Left cardiac atrium (tissue), 4 donors: ENCODE measurements at places on chromosomes 12 and 14. TPM values are rescaled to one million over a fixed set of nuclear protein-coding genes. Genes with fewer than 3 reads are reported as not detected.
A peak's percentile ranks its signal among the peaks of the same experiment; 100 is the strongest.

DNA sequence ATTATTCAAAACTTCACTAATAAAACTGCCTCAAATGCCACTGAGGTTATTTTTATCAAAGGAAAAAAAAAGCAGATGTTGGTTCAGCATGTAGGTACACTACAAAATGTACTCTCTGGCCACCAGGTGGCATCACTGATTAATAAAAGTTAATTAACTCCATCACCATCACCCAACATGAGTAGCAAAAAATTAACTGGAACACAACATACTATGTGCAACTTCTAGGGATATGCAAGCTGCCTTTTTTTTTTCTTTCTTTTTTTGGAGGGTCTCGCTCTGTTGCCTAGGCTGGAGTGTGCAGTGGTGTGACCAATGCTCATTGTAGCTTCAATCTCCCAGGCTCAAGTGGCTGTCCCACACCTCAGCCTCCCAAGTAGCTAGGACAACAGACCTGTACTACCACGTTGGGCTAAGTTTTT lies 43.8 kb upstream of the NR2C1 start:
- DNase-seq: peak; percentile 73

The AHSA1 gene
- 109 TPM for total RNA-seq

GRCh38 chr12:121093487-121093891 lies 39.2 kb upstream of the P2RX7 start:
- no peak for DNase-seq

DNA sequence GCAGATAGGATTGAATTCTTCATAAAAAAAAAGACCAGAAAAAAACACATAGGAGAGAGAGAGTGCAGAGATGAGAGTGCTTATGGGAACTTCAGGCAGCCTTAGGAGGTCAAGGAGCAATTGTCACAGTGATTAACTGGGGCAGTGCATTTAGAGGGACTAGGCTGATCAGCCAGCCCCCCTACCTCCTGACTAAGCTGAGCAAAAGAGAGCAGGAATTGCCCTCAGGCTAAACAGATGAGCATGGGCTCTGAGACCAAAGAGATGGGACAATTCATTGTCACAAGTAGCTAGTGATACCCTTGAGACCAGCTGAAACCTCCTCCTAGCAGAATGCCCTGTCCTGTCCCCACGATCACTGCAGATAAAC lies 124.0 kb downstream of the BTG1 start:
- no peak for DNase-seq

The GPR84 gene
- 0.29 TPM for total RNA-seq

The SLC38A2 gene
- 122 TPM for total RNA-seq

DNA sequence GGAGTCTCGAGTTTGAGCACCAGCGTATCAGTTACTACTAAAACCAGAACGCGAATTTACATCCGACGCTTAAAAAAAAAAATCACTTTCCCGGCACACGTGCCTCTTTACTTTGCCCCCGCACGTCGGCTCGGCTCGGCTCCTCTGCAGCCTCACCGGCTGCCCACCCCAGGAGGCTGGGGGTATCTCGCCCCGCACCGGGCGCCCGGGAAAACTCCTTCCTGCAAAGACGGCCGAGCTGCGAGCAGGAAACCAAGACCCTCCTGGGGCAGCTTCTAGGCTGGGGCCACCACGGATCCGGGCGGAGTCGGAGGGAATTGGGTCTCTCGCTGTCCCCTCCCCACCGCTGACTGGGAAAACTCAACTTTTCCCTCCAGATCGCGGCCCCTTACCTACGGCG lies 610 bp downstream of the VSIG10 start:
- DNase-seq: peak; percentile 44

- no peak for DNase-seq
Observed at GRCh38 chr14:20986811-20987210, 3.0 kb upstream of the METTL17 start.

The COCH gene
- total RNA-seq: 0.82 TPM

The C14orf132 gene
- 2.7 TPM for total RNA-seq

GRCh38 chr12:117900561-117900960 lies 68.2 kb downstream of the KSR2 start:
- DNase-seq: no peak

- peak; percentile 72 for DNase-seq
Observed at GRCh38 chr12:118404876-118405521, 28.6 kb downstream of the SUDS3 start.

DNA sequence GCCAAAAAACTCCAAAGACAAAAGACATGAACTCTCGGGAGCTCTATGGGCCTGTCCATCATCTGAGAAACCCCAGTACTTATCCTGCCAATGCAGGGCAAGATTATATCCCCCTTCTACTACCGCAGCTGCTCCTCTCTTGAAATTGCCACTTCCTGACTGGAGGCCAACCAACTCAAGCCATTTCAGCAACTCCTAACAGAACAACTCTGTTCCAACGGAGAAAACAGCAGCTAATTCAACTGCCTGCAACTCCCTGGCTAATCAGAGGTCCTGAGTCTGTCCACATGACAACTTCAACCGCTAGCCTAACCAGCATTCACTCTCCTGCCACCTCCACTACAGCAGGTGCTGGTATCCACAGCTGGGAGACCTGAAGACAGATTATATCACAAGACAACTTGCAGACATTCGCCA lies 24.1 kb downstream of the CEP83 start:
- DNase-seq: no peak

DNA sequence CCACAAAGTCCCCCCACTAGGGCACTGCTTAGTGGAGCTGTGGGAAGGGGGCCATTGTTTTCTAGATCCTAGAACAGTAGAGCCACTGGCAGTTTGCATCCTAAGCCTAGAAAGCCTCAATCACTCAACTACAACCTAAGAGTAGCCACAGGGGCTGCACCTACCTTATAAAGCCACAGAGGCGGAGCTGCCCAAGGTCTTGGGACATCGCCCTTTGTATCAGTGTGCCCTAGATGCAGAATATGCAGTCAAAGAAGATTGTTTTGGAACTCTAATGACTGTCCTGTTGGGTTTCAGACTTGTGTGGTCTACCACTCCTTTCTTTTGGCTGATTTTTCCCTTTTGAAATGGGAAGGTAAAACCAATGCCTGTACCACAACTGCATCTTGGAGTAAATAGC lies 59.5 kb downstream of the ATP2B1 start:
- no peak for DNase-seq

The B3GNT4 gene
- total RNA-seq: not detected

GRCh38 chr14:92122761-92123160 lies 992 bp downstream of the CPSF2 start:
- no peak for DNase-seq

DNA sequence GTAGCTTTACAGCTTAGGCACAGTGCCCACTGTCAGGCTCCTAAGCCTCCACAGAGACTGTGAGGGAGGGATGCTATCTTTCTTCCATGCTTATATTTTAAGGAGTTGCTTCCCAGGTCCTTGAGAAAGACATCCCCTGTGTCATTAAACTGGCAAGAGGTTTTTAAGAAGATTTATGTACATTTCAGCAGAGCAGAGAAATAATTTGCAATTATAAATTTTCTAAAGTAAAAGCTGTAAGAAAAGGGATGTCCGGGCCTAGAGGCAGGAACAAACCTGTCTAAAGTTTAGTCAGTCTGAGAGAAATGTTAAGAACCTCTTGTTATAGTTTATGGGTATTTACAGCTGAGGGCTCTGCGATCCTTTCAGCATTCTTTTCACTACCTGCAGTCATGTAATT lies 716.1 kb downstream of the SLC16A7 start:
- no peak for DNase-seq

DNA sequence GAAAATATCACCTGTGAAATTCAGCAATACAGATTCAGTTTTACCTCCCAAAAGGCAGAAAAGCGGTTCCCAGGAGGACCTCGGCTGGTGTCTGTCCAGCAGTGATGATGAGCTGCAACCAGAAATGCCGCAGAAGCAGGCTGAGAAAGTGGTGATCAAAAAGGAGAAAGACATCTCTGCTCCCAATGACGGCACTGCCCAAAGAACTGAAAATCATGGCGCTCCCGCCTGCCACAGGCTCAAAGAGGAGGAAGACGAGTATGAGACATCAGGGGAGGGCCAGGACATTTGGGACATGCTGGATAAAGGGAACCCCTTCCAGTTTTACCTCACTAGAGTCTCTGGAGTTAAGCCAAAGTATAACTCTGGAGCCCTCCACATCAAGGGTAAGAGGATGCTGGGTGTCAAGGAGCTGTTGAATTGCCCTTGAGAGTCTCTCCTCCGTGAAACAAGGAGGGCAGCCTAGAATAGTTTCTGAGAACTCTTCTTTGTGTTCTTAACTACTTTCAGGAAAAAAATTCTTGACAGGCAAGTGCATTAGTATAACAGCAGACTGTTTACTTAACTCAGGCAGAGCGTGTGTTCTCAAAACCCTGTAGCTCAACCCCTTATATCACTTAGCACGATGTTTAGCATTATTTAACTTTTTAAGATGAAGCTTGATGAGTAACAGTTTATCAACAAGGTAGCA lies 7.7 kb downstream of the TDP1 start:
- no peak for DNase-seq

DNA sequence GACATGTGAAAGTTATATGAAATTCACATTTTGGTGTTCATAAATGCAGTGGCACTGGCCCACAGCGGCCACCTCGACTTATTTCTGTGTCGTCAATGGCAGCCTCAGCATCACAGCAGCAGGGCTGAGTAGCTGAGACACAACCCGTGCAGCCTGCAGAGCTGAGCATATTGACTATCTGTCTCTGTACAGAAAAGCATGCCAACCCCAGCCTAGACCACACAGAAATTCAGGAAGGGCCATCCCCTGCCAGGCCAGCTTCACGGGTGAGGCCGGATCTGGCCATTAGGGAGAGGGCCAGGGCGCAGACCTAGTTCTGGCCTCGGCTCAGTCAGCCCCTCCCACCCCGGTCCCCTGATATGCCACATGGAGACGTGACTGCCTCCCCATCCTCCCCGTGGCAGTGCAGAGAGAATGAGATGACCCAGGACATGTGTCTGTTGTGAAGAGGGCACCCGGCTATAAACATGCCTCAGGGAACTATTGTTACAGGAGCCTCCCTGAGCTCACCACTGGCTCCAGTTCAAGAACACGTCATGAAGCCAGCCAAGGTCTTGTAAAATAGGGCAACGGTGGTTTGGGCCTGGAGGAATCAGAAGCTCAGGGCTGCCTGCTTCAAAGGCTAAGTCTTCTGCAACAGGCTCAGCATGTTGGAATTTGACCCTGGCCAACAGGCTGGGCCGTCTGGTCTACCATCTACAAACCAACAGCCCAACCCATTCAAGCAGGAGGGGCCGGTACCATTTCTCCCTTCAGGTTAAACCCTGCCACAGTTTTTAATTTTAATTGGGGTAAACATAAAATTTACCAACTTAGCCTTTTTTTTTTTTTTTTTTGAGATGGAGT lies 25.5 kb downstream of the SCARB1 start:
- DNase-seq: peak; percentile 77

DNA sequence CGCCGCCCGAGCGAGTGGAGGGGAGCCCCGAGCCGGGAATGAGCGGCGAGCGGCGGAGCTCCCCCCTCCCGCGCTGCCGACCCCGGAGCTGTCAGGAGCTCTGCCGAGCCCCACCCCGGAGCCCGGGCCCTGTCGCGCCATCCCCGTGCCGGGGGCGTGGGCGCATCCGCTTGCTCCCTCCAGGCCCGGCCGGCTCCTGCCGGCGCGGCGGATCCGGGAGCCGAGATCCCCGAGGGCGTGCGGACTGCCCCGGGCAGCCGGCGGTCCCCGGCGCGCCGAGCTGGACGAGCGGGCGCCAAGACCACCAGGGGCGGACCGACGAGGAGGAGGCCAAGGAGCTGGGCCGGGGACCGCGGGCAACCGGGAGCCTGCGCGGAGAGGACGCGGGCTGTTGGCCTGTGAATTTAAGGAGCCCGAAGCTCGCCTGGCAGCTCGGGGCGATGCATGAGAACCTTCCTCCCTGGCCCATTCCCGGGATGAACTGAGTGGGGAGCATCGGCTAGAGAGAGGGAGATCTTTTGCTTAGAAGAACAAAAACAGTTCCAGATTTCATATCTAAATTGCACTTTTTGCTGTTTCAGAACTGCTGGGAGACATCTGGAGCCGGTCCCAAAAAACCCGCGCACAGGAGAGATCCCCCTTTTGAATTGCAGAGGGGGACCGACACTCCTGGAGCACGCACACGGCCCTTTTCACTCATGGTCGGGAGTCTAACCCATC lies 2.0 kb downstream of the PTHLH start:
- DNase-seq: peak; percentile 42

The NXPH4 gene
- 0.50 TPM for total RNA-seq

DNA sequence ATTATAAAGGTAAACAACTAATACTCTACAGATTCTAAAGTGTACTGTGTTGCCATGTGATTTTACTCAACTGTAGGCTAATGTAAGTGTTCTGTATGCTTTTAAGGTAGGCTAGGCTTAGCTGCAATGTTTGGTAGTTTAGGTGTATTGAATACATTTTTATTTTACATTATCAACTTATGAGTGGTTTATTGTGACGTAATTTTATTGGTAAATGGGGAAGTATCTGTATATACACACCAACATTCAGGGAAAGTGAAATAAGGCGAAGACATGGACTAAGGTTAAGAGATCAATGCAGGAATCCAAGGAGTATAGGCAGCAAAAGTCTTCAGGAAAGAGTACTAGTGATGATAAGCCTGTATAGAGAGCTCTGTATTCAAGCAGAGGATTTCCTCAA lies 365.8 kb upstream of the MGAT4C start:
- DNase-seq: no peak

The GSG1 gene
- total RNA-seq: not detected

- no peak for DNase-seq
Observed at GRCh38 chr12:105831372-105831771, 307.4 kb downstream of the NUAK1 start.

DNA sequence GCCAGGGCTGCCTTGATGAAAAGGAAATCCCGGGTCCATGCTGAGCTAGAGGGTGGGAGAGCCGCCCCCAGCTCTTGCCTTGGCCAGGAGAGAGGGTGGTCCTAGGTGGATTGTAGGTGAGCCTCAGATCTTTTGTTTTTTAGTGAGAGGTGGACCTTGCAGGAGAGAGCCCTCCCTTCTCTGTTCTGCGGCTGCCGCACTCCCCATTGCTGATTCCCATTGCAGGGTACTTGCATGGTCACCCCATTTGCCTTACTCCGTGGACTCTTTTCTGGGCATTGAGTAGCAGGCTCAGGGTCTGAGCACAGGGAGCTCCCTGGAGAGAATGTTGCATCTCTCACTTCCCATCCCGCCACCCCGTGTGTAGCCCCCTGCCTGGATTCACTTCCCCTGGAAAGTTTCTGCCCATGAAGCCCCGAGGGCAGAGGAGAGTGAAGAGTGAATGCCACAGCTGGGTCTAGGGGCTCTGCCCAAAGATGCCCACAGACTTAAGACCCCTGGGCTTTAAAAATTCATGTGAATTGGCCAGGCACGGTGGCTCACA lies 10.2 kb downstream of the VASH1 start:
- DNase-seq: peak; percentile 12

- no peak for DNase-seq
Observed at GRCh38 chr14:42277840-42278239, 671.2 kb downstream of the LRFN5 start.

- no peak for DNase-seq
Observed at GRCh38 chr12:122174155-122174845, at the start of gene IL31. Gene IL31, minus strand, starts transcription at chr12:122174221. Its CDS starts 49 bp downstream, at chr12:122174172.

GRCh38 chr14:20632448-20632830 lies 9.1 kb downstream of the OR6S1 start:
- no peak for DNase-seq

GRCh38 chr12:101459642-101460346 lies 15.3 kb upstream of the SPIC start:
- DNase-seq: no peak
